T-helper 1 cell (primary cell): ENCODE measurements at places on chromosomes 7 and 10.

GRCh38 chr7:27740449-27741086, 606 bp downstream of the TAX1BP1 start:
- peak; percentile 79 for DNase-seq

GRCh38 chr7:111092406-111093236, 1.7 kb downstream of the LRRN3 start:
- DNase-seq, result no peak

GRCh38 chr10:132027423-132027983, 38.2 kb upstream of the JAKMIP3 start:
- DNase-seq, result no peak

DNA sequence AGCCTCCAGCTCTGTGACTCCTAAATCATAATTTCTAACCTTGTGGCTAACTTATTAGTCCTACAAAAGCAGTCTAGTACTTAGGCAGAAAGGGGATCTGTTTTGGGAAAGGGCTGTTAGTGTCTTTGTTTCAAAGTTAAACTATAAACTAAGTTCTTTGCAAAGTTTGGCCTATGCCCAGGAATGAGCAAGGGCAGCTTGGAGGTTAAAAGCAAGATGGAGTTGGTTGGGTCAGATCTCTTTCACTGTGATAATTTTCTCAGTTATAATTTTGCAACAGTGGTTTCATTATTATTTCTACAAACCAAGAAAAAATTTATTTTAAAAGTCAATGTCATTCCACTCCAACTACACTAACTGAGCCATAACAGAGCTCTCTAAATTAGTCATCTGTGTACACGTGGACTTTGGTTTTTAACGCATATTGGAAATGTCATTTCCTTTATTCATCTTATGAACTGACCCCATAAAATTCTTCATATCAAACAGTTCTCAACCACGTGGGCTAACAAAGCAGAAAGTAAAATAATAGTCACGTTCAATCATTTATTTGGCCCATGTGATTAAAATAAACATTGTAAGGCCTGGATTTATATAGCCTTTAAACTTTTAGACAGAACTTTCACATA, 143.2 kb upstream of the C7orf33 start:
- DNase-seq, result no peak

GRCh38 chr10:10520491-10521385, 496.9 kb upstream of the CELF2 start:
- no peak for DNase-seq

DNA sequence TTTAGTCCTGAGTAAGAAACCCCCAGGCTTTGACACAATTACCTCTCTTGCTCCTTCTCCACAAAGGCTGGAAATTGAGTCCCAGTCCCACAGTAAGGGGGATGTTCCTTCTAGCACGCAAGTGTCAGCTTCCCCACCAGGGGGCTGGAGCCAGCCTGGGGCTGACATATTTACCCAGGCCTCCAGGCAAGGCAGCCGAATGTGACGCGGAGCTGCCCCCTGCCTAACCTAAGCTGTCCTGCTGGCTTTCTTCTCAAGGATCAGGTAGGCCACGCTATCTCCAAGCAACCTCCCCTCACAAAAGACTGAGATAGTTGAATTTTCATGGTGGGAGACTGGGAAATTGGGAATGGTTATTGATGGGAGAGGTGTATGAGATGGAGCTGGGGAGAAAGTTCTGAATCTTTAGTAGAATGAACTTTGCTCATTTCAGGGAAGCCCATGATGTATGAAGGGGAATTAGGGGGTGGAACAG, 19.2 kb upstream of the BMPER start:
- DNase-seq, result no peak

DNA sequence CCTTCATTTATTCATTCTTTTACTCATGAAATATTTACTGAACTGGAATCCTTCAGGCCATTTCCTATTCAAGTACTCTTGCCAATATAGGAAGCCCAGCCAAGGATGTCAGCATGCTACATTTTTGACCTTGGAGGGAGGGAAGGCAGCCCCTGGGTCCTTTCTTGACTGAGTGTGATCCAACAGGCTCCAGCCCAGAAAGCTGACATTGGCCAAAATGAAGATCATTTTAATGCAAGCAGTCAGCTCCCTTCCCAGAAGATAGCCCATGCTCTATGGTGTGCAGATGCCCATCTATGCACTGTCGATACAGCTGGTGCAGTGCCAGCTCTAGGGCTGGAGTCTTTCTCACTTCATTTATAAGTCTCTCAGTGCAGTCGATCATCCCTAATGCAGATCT, 646.0 kb downstream of the KCNMA1 start:
- DNase-seq, result no peak

DNA sequence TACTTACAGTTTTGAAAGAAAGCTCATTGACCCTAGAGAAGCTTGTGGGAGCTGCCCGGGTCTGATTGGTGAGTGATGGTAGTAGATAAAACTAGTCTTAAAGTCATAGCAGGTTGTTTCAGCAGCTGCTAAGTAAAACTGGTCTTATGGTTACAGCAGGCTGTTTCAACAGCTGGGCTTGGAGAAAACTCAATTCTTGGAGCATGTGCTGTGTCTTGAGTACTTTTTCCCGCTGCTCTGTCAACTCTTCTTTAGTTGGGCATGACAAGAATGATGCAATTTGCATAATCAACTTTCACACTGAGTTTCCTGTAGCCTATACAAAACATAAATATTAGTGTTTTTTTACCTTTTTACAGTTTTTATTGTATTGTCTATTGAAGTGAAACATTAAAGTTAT, 707.9 kb downstream of the AUTS2 start:
- no peak for DNase-seq

GRCh38 chr7:38327637-38328036, 54.2 kb upstream of the TARP start:
- DNase-seq, result no peak

DNA sequence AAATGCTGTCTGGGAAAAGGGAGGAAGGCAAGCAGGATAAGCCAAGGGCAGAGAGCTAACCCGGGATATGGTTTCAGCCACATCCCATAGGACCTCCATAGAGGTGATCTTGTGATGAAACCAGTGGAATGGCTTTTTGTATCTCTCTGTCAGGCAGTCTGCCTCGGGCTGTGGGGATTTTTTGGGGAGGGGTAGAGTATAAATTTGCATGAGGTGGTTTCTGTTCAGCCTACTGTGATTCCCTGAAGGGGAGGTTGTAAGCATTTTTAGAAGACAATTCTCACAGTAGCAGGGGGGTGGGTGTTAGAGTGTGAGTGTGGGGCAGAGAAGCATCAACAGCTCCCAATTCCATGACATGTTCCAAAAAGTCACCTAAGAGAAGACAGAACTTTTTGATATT, 11.8 kb downstream of the OR9A2 start:
- no peak for DNase-seq

- no peak for DNase-seq
Observed at GRCh38 chr10:125781374-125781773, 5.8 kb upstream of the MMP21 start.

GRCh38 chr7:135771961-135772638, 23.5 kb upstream of the FAM180A start:
- DNase-seq, result no peak

GRCh38 chr10:103265717-103266329, 11.1 kb upstream of the INA start:
- DNase-seq, result peak; percentile 16

GRCh38 chr7:29314148-29314547, 119.6 kb downstream of the CHN2 start:
- no peak for DNase-seq

GRCh38 chr10:33142295-33142694, 184.3 kb upstream of the ITGB1 start:
- DNase-seq, result no peak

- DNase-seq, result no peak
Observed at GRCh38 chr7:128041203-128041602, 10.0 kb upstream of the LRRC4 start.

GRCh38 chr7:154343778-154344412, 291.7 kb downstream of the DPP6 start:
- DNase-seq, result no peak

- no peak for DNase-seq
Observed at GRCh38 chr7:157630301-157630853, 293.6 kb downstream of the DNAJB6 start.

DNA sequence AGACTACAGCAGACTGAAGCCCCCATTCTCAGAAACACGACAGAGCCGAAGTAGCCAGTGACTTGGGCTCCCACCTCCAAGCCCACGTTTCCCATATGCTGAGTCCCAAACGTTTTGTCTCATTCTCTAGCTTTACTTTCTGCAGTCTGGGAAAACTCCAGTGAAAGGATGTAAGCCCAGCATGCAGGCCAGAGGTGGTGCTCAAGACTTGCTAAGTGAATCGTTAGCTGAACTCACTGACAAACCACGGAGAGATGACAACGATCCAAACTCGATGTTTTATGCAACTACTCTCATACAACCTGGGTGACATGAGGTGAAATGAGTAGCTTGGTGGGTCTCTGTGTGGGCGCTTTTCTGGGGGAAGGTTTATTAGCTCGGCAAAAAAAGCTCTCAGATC, 731.8 kb downstream of the SUGCT start:
- no peak for DNase-seq

- DNase-seq, result no peak
Observed at GRCh38 chr7:24866004-24866615, 108.8 kb upstream of the GSDME start.

DNA sequence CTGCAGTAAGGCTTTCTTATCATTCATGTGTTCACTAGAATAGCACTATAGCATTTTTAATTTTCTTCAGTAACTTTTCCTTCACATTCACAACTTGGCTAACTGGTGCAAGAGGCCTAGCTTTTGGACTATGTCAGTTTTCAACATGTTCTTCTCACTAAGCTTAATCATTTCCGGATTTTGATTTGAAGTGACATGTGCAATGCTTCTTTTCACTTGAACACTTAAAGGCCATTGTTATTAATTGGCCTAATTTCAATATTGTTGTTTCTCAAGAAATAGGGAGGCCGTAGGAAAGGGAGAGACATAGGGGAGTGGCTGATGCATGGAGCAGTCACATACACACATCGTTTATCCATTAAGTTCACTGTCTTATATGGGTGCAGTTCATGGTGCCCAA, 151.2 kb upstream of the NFE2L3 start:
- DNase-seq, result no peak

GRCh38 chr10:63758080-63758479, 236.9 kb downstream of the REEP3 start:
- no peak for DNase-seq

DNA sequence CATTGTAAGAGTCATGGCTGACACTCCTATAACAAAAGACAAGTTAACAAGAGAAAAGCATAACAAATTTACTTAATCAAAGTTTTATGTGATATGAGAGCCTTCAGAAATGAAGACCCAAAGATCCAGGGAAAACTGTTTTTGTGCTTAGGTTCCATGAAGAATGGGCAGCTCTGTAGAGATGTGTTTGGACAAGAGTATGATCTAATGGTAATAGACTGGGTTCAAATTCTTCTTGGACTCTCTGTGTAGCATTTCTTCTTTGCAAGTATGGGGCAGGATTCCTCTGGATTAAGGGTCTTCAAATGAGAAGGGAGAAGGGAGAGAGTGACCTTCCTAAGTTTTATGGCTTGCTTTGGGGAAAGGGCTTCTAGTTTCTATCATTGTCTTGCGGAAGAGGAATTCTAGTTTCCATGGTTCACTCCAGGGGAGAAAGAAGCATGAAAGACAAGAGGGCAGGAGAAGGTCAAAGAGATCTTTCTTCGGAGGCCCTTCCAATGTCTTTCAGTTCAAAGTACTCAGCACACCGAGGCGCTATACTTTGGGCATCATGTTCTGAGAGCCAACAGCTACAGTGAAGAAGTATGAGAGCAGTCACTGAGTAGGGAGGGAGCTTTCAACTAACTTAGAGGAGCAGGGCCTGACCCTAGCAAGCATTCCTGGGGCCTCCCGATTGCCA, 15.4 kb downstream of the IFIT3 start:
- DNase-seq, result no peak

- DNase-seq, result no peak
Observed at GRCh38 chr10:10047426-10047825, 970.2 kb upstream of the CELF2 start.

DNA sequence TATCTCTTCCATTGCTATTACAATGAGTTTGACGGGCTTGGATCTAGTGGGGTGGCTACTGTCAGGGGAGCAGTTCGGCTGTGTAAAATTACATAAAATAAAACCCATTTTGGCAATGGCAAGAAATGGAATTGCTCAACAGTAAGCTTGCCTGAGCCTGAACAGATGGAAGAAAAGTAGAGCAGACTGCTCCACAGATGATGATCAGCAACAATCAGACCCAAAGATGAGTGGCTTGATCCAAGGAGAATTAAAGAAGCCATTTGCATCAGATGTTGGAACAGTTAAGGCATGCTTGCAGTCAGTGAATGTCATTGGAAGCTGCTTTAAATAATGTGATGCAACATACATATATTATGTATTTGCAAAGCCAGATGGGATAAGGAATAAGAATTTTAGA, 256.6 kb upstream of the SMIM30 start:
- DNase-seq, result no peak

- no peak for DNase-seq
Observed at GRCh38 chr7:87154166-87154565, 1.9 kb downstream of the DMTF1 start.

- DNase-seq, result no peak
Observed at GRCh38 chr7:55427342-55427741, 62.2 kb downstream of the LANCL2 start.

DNA sequence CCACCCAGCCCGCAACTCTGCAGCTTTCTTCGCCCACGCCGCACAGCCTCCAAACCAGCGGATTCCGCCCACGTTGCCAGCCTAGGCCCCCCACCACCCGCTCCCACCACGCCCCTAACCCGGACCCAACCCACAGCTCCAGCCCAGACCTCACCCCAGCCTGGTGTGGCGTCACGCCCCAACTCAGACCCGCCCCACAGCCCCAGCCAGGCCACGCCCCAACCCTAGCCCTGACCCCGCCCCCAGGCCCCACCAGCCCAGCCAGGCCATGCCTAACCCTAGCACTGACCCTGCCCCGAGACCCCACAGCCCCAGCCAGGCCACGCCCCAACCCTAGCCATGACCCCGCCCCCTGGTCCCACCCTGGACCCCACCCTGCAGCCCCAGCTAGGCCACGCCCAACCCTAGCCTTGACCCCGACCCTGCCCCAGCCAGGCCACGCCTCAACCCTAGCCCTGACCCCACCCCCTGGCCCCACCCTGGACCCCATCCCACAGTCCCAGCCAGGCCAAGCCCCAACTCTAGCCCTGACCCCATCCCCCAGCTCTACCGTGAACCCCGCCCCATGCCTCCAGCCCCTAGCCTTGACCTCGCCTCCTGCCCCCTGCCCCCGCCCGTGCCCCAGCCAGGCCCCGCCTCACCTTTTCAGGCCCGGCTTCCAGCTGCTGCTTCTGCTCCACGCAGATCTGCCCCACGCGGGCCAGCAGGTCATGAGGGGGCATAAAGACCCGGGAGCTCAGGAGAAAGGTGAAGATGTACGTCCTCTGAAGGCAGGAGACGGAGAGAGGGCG, 64.0 kb downstream of the RASGEF1A start:
- no peak for DNase-seq

DNA sequence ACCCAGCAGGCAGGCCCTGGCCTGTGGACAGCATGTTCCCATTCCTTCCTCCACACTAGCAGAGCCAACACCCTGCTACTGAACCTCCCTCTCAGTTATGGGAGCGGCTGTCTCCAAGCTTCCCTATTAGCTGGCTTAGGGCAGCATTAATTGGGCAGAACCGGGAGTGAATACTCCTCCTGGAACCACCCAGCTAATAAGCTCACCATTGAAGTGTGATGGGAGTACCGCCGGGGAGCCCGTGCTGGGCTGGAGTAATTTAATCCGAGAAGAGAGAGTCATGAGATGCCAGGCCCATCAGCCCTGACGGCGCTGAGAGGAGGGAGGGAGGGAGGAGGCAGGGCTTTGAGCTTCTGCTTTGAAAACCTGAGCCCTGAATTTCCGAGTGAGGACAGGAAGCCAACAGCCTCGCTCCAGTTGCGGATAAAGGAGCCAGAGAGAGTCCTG, 31.8 kb upstream of the ELFN1 start:
- no peak for DNase-seq
